ENCODE measurements at places on chromosomes 4 and X.

GRCh38 chr4:127410201-127410600 lies 222.6 kb upstream of the INTU start:
- no peak for DNase-seq

DNA sequence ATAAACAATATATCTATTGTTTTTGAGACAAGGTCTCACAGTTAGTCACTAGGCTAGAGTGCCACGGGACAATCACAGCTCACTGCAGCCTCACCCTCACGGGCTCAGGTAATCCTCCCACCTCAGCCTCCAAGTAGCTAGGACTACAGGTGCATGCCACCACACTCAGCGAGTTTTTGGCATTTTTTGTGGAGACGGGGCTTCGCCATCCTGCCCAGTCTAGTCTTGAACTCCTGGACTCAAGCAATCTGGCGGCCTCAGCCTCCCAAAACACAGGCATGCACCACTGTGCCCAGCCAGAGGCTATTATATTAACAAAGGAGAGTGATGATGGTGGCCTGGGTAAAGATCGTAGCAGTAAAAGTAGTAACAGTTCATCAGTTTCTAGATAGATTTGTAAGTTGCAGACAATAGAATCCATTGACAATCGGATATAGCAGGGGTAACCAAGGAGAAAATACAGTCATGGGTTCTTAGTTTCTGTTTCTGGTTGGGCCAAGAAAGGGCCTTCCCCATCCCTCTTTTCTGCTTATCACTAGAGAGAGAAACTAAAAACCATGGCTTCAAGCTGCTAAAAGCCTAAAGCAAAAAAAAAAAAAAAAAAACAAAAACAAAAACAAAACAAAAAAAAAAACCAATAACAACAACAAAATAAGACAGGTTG lies 60.6 kb downstream of the ANXA10 start:
- no peak for DNase-seq

DNA sequence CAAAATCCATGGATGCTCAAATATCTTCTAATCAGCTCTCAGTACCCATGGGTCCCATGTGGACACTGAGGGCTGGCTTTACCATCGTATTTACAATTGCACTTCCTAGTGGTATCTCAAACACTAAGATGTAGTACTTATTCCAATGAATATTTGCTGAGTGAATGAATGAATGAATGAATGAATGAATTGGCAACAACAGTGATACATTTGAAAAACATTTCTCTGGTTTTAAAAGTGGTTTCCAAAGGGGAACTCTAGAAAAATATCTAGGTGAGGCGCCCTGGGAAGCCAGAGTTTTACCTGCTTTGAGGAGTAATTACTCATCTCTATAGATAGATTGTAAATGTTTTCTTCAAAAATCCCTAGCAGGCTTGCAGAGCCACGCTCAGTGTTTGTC lies 76.6 kb downstream of the CYTL1 start:
- no peak for DNase-seq

GRCh38 chr4:5168891-5169290 lies 117.6 kb downstream of the STK32B start:
- DNase-seq: peak; percentile 3

- DNase-seq: no peak
Measured at GRCh38 chr4:1409079-1409478, 2.8 kb upstream of the NKX1-1 start.

- no peak for DNase-seq
Measured at GRCh38 chrX:17009856-17010625, 63.6 kb downstream of the REPS2 start.

DNA sequence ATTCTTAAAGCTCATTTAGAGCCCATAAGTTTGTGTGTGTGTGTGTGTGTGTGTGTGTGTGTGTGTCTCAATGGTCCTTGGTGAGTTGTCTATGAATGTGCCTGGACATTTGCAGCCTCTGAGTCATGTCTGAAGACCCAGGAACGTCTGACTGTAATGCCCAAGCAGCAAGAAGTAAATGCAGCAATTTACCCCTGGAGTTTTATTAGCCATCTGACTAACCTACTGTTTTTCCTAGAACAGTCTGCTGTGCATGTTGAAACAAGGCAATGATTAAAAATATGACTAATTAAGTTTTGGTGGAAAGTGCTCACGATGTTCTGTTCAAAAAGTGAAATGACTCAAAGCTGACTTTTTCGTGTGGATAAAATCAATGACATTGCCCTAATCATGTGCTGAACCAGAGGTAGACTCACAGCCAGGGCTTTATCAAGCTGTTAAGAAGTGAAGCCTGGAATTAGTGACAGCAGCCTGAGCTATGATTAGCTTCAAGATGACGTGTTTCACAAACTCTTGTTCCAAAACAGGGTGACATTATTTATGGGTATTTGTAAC lies 201.6 kb downstream of the CPE start:
- no peak for DNase-seq

DNA sequence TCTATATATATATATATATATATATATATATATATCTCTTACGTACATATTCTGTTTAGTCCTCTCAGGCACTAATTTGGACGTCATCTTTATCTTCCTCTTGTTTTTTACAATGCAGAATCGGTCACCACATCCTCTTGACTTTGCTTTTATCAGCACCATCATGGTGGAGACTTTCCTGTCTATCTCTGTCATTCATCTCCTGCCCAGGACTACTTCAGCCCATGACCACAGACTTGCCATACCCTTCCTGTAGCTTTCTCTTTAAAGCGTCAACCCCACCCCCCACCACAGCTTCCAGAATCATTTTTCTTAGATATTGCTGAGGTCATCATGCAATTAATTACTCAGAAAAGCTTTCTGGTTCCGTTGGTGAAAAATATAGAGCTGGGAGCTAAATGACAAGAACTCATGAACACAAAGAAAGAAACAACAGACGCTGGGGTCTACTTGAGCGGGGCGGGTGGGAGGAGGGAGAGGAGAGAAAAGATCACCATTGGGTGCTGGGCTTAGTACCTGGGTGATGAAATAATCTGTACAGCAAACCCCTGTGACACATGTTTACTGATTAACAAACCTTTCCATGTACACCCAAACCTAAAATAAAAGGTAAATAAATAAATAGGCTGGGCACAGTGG lies 30.5 kb upstream of the PRKX start:
- no peak for DNase-seq

- DNase-seq: no peak
Measured at GRCh38 chr4:147057611-147058190, 112.0 kb upstream of the TTC29 start.

Measured in H9 (cell line).